ENCODE measurements at places on chromosomes 6 and 20.
A peak's percentile ranks its signal among the peaks of the same experiment; 100 is the strongest.

DNA sequence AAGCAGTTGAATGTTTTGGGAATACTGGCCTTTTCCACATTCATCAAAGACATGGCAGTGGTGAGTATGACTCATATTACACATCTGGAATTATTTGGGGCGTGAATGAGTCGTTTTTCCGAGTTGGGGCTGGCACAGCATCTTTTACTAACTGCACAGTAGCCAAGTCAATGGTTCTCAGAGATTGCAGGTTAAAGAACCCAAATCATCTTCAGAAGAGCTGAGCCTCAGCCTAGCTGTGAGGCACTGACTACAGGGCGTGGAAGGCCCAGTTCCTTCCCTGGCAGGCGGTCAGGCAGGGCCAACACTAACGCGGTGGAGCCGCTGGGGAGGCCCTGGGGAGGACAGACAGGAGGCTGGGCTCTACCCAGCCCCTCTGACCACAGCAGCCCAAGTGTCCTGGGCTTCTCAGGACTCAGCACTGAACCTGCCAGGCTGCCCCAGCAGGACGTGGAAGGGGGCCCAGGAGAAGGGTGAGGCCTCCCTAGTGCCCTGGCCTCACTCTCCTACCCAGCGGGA is 20.1 kb upstream of the HELZ2 start:
- peak; percentile 51 for DNase-seq

DNA sequence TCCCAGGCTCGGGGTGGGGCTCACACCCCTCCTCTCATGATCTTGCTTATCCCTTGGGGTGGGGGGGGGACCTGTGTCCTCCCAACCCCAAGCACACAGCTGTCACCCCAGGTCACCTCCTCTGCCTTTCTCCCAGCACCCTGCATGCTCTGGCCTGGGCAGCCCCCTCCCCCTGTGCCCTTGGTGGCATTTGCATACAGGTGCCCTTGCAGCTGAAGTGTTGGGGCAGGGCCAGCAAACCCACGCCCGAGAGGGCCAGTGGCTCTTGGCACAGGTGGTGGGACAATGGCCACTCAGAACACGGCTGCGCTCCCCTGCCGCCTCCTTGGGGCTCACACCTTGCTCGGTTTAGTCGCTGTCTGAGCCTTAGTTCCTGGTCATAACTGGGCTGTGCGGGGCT is 11.3 kb upstream of the MYT1 start:
- DNase-seq = no peak

GRCh38 chr20:31476294-31476585 is 1.2 kb downstream of the REM1 start:
- DNase-seq = no peak

DNA sequence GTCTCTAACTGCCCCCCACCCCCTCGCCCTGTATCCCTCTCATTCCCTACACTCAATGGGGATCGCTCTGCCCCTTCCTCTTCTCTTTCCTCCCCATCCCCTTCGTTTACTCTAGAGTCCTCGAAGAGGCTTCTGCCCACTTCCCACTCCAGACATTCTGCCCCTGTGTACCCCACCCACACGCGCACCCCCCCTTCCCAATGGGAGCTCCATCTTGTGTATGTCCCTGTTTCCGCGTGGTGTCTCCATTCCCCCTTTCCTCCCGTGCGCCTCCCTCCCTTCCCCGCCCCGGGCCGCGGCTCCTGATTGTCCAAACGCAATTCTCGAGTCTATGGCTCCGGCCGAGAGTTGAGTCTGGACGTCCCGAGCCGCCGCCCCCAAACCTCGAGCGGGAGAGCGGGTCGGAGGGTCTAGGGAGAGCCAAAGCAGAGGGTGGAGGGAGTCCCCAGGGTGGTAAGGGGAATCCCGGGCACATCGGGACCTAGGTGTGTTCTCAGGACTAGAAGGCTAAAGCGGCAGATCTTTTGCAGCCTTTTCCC is 679 bp upstream of the RING1 start:
- DNase-seq = peak; percentile 79

DNA sequence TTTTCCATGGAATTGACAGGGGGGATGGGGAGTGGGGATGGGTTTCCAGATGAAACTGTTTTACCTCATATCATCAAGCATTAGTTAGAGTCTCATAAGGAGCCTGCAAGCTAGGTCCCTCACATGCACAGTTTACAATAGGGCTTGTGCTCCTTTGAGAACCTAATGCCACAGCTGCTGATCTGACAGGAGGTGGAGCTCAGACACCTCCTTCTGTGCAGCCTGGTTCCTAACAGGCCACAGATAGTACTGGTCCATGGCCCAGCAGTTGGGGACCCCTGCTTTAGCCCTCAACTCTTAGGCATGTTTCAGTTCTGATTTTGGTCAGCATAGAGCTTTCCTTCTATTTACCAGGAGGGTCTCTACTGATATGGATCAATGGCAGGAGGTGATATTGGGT is 251.6 kb downstream of the LAMA2 start:
- DNase-seq = no peak

- no peak for DNase-seq
These were observed 28.7 kb downstream of the ANKS1A start for GRCh38 chr6:34917626-34918285.

GRCh38 chr6:154865291-154865690 is 129.8 kb upstream of the TIAM2 start:
- DNase-seq = no peak

DNA sequence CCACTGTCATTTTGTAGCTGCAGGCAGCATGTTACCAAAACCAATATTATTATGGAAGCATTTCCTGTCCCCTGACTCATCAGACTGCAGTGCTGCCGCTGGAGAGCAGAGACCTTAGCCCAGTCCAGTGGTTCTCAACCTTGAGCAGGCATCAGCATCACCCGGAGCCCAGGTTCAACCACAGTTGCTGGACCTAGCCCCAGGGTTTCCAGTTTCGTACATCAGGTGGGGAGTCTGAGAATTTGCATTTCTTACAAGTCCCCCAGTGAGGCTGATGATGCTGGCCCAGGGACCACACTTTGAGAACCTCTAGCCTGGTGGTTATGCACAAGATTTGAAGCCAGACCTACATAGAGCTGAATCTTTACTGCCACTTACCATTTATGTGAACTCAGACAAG is 47.3 kb downstream of the LY86 start:
- peak; percentile 3 for DNase-seq

- DNase-seq = no peak
These were observed 21.1 kb upstream of the ROS1 start for GRCh38 chr6:117446861-117447260.

GRCh38 chr6:12101048-12101447 is 88.9 kb downstream of the HIVEP1 start:
- DNase-seq = no peak

- no peak for DNase-seq
These were observed 36.9 kb upstream of the CD93 start for GRCh38 chr20:23122796-23123655.

- no peak for DNase-seq
These were observed 20.2 kb downstream of the SNHG17 start for GRCh38 chr20:38414769-38415450.

GRCh38 chr6:105726902-105727655 is 324.2 kb upstream of the PREP start:
- peak; percentile 34 for DNase-seq

DNA sequence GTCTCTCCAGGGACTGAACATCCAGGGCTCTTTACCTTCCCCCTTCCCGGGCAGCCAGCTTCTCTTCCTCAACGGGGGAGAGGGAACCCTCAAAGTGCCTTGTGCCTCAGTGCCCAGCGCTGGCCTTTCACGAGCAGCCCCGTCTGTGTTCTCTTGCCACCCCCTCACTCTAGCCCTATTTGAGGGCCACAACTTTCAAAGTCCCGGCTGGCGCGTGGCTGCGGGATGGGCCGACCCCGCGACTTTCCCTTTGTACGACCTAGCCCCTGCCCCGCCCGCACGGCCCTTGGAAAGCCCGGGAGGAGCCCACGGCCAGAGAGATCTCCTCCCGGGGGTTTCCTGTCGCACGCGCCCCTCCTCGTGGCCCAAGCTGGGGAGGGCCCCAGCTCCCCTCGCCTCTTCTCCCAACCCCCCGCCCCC is 559 bp downstream of the SCRT2 start:
- no peak for DNase-seq

- no peak for DNase-seq
These were observed 25.3 kb upstream of the PROKR2 start for GRCh38 chr20:5342021-5342420.

DNA sequence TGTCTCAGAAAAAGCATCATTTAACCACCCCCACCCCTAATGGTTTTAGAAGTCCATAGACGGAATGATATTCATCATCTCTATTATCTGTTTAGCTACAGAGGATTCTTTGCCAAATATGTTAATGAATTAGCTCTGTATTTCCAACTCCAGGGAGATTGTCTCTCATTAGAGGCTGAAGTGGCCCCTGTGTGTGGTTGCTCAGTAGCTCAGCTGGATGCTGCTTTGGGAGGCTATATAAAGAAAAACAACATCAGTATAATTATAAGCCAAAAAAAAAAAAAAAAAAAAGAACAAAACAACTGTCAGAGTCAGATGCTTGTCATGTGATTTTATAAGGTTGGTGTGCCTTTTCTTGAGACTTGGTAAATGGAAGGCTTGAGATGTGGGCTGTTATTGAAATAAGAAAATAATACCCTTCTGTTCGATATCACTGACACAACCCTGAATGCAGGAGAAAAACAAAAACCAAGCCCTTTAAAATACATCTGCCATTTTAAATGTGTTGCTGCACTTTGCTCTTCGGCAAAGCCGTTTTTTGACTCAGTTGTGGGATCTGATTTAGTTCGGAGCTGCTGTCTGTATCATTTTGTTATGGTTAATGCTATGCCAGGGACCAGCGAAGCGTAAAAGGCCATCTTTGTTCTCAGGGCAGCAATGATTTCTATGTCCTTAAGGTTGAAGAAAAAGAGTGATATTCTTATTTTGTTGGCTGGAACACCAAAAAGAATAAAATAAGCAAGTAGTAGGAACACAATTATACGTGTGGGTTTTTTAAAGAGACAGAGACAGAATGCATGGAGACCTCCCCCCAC is 422.6 kb downstream of the QKI start:
- no peak for DNase-seq

DNA sequence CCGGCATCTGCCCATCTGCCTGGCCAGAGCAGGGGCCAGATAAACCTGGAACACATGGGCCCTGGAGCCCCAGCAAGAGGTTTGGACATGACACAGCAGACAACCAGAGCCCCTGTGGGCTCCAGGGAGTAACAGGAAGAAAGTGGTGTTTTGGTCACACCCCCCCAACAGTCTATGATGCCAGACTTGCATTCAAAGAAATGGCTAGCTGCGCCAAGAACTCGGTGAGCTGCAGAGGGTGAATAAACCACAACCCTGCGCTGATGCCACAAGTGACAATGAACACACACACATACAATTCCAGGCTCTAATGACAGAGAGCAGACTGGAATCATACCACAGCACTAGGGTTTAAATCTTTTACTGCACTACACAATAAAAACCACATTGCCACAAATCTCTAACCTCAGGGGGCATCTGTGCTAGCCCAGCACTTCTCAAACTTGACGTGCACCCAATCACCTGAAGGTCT is 34.0 kb downstream of the TRERF1 start:
- no peak for DNase-seq

- no peak for DNase-seq
These were observed 24.7 kb downstream of the SYNJ2 start for GRCh38 chr6:158006331-158006730.

GRCh38 chr20:17655286-17655651 is 26.8 kb downstream of the RRBP1 start:
- peak; percentile 16 for DNase-seq

GRCh38 chr6:128740951-128741350 is 142.0 kb upstream of the LAMA2 start:
- DNase-seq = no peak

- DNase-seq = no peak
These were observed 48.1 kb downstream of the DUSP22 start for GRCh38 chr6:340186-340955.

- no peak for DNase-seq
These were observed 275.9 kb downstream of the SAMD5 start for GRCh38 chr6:147784371-147784770.

GRCh38 chr6:18507561-18507960 is 120.4 kb downstream of the RNF144B start:
- DNase-seq = no peak

- DNase-seq = peak; percentile 64
These were observed 995 bp downstream of the ZFP64 start for GRCh38 chr20:52190437-52191131.

DNA sequence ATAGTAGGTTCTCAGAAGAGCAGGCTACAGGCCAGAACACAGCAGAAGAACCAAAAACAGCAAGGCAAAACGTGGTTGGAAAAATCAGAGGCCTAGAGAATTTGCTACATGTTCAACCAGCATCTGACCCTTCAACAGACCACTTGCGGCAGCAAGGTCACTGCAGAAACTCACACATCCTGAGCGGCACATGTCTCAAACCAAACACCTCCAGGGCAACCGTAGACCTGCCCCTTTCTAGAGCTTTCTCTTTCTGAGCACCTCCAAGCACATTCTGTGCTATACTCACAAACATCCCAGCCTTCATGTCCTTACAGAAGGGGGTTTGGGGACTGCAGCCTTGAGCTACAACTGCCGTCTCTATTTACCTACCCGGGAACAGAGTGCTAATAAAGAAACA is 52.6 kb downstream of the GFOD1 start:
- no peak for DNase-seq

DNA sequence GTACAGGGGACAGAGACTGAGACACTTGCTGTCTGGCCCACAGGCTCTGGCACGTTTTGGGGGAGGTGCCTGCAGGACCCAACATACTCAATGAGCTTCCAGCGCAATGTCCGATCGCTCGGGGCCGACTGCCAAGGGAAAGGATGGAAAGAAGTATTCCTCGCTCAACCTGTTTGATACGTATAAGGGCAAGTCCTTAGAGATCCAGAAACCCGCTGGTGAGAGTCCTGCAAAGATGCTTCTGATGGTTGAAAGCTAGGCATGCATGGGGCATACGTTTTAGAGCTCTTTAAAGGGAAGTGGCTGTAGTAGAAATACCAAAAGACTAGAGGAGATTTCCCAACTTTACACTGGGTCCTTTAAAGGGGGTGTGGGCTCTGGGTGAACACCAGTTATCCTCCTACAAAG is 2.2 kb downstream of the PRRC2A start:
- DNase-seq = no peak

GRCh38 chr6:19691465-19692167 is 145.6 kb upstream of the ID4 start:
- no peak for DNase-seq

- DNase-seq = no peak
These were observed 476.8 kb upstream of the ADGRB3 start for GRCh38 chr6:68158256-68158655.

GRCh38 chr6:166499350-166500163 is 86.9 kb downstream of the RAMACL start:
- DNase-seq = no peak

- peak; percentile 63 for DNase-seq
These were observed 90.8 kb downstream of the MYLK4 start for GRCh38 chr6:2659882-2660281.

GRCh38 chr6:80029470-80029869 is 25.0 kb downstream of the TTK start:
- DNase-seq = no peak
